ENCODE measurements at places on chromosomes 6 and 20. TPM values are rescaled to one million over a fixed set of nuclear protein-coding genes. Genes with fewer than 3 reads are reported as not detected.

GCNT2 gene
- 2.1 TPM for total RNA-seq

MDFI gene
- total RNA-seq, result 3.3 TPM

STX7 gene
- 18.0 TPM for total RNA-seq

WFDC10B gene
- total RNA-seq, result not detected

KCNK17 gene
- total RNA-seq, result not detected

PRKN gene
- total RNA-seq, result 5.6 TPM

MOXD1 gene
- total RNA-seq, result 89.8 TPM

DNMT3B gene
- total RNA-seq, result 1.5 TPM

C6orf141 gene
- 0.77 TPM for total RNA-seq

GMPR gene
- 7.2 TPM for total RNA-seq

FAM110A gene
- 1.3 TPM for total RNA-seq
